Suprapubic skin (tissue), 4 donors: ENCODE measurements at places on chromosomes 6 and 20.

DNA sequence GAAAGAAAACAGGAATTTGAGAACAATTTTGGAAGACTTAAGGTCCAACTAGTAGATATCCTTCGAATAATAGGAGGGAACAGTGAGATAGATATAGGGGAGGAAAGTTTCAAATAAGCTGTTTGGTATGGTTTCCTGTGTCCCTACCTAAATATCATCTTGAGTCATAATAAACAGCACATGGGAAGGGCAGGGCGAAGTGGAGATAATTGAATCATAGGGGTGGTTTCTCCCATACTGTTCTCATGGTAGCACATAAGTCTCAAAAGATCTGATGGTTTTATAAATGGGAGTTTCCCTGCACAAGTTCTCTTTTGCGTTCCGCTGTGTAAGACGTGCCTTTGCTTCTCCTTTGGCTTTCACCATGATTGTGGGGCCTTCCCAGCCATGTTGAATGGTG is 39.5 kb upstream of the ENPP5 start:
- no peak for DNase-seq

- DNase-seq, result no peak
Observed at GRCh38 chr6:110398778-110399177, 16.6 kb downstream of the DDO start.

DNA sequence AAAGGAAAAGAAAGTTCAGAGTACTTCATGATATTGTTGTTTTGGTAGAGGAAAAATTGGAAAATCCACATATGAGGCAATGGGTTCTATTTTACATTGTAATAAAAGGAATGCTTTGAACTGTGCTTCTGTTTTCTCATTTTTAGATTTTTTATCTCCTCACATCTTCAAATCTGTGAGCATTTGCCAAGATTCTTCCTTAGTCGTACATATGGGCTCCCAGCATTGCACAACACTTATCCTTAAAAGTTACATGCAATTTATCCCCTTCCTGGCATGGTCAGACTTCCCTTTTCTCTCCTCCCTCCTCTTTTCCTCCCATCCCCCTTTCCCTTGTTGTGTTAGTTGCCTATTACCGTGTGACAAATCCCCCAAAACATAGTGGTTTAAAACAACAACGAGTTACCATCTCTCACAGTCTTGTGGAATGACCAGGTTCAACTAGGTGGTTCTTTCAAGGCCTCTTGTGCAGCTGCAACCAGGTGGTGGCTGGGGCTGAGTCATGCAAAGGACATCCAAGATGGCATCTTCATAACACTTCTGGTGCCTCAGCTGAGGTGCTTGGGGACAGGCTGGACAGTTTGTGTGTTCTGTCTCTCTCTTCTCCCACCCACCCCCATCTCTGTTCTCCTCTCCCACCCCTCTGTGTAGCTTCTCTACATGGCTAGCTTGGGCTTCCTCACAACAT is 68.7 kb downstream of the TXNDC5 start:
- no peak for DNase-seq

- no peak for DNase-seq
Observed at GRCh38 chr6:139881728-139882211, 507.3 kb upstream of the CITED2 start.

DNA sequence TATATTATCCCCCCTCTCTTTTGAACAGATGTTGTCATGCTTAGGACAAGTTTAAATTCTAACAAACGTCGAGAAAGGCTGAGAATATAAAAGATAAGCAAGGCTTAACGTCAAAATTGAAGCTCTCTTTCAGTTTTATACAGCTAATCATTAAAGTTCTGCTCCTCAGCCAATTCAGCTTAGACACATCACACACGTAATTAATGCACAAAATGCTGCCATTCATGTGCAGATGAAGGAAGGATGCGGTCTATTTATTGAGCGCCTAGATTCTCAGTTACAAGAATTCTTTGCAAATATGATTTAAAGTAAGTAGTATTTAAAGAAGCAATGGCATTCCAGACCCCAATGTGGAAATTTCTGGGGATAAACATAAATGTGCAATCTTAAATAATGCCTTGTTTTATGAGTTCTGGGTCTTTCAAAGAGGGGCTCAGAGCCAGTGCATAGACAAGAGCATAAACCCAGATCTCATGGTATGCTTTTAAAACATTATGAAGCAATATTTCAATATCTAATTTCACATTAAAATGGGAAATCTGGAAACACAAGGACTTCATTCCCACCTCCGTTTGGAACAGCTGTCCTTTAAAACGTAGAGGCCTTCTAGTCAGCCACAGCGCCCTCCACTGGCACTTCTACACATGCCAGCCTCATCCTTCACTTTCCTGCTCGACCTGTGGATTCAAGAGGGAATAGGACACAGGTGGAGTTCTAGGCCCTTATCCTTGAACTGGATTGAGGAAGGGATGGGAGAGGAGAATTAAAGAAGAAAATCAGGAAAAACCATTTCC is 85.8 kb downstream of the LYRM4 start:
- DNase-seq, result no peak

DNA sequence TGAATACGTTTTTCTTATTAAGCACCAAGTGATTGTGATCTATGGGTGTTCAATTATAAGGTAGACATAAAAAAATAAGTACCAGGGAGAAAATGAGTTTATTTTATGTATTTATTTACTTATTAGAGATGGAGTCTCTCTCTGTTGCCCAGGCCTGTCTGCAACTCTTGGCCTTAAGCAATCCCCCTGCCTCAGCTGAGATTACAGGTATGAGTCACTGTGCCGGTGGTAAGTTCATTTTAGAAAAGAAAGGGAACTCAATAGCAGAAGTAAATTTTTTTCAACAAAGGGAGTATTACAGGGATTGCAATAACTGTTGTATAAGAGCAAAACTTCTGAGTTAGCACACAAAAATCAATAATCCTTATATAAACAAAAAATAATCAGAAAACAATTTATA is 98.7 kb upstream of the FUT9 start:
- no peak for DNase-seq

DNA sequence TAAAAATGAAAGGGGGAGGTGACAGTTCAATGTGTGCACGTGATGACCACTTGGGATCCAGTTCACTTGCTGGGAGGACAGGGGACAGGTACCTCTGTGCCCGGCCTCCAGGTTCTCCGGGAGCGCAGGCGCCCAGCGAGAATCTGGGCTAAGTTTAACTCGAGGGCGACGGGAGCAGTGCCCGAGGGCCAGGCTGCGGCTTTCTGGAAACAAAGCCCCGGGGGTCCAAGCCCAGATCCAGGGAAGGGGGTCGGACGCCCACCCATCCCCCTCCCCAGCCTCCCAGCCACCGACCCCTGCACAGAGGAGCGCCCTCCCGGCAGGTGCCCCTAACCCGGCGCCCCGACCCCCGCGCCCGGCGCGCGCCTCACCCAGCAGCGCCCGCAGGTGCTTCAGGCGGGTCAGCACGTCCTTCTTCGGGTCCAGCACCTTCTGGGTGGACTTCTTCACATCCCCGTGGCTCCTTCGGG is 405 bp downstream of the RALGAPA2 start:
- no peak for DNase-seq

GRCh38 chr6:119187596-119187995 is 109.1 kb upstream of the FAM184A start:
- DNase-seq, result no peak

- DNase-seq, result no peak
Observed at GRCh38 chr20:59439243-59439642, 138.8 kb downstream of the EDN3 start.

DNA sequence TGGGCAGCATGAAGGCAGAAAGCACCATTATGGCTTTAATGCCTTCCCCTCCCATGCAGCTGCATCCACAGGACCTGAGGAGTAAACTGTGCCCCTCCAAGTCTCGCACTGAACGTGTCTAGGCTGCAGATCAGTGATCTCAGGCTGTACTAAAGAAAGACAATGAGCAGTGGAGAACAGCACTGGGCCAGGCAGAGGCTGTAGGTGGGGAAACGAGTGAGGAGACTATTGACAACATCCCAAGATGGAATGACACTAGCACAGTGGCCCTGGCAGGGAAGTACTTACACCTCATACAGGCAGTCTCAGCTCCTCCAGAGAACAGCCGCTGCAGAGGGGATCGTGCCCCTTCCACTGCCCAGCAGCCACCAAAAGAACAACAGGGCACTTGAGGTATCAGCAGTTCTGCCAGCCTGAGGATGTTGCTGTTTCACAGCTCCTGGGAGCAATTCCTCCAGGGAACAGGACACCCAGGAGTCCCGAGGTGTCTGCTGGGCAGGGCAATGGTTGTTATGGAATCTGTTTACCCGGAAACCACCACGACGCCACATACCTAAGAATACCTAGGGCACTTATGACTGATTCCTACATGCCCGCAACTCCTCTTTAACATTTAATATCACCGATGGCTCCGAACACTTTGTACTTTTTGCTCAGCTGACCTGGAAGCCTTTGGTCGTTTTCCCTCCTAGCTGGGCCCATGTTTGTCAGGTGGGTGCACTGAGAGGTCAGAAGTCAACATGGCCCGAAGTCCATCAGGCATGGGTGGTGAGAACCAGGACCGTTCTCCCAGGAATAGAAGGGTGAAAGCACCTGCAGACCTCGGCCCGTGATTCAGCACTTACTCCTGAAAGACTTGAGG is 79.1 kb downstream of the SLC22A23 start:
- no peak for DNase-seq

DNA sequence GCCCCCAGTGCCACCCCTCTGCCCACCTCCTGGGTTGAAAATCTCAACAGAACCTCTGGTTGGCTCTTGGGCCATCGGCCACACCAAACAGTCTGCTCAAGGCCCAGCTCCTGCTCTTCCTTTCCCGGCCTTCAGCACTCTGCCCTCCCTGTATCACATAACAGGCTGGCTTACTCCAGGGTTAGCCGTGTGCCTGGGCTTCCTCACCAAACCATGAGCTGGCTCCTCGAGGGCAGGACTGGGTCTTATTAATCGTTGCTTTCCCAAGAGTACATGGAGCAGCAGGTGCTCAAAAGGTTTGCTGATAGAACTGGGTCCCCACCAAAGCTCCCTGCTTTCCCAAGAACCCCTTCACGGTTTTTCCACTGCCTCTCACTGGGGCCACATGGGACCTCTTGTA is 12.7 kb upstream of the FAM83C start:
- no peak for DNase-seq

GRCh38 chr6:140677781-140678528 is 1303.5 kb upstream of the CITED2 start:
- no peak for DNase-seq

DNA sequence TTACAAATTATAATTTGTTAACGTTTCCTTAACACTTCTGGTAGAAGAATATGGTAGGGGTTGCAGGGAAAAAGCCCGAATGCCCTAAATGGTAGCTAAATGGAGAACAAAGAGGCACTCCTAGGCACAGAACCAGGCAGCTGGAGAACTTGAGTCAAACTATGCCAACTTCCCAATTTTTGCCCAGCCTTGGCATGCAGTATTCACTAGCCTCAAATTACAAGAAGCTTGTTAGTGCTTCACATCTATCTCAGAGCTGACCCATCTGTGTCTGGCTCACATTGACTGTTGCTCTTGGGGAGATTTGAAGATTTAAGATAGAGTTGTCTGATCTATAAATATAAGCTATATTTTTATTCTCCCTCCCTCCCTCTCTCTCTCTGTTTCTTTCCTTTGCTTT is 19.4 kb upstream of the LRFN2 start:
- DNase-seq, result no peak

- DNase-seq, result peak; percentile 85
Observed at GRCh38 chr6:33375143-33375671, 16.4 kb upstream of the KIFC1 start.

GRCh38 chr6:121847806-121848522 is 412.5 kb downstream of the GJA1 start:
- no peak for DNase-seq
